ENCODE measurements at places on chromosomes 2 and 18.

DNA sequence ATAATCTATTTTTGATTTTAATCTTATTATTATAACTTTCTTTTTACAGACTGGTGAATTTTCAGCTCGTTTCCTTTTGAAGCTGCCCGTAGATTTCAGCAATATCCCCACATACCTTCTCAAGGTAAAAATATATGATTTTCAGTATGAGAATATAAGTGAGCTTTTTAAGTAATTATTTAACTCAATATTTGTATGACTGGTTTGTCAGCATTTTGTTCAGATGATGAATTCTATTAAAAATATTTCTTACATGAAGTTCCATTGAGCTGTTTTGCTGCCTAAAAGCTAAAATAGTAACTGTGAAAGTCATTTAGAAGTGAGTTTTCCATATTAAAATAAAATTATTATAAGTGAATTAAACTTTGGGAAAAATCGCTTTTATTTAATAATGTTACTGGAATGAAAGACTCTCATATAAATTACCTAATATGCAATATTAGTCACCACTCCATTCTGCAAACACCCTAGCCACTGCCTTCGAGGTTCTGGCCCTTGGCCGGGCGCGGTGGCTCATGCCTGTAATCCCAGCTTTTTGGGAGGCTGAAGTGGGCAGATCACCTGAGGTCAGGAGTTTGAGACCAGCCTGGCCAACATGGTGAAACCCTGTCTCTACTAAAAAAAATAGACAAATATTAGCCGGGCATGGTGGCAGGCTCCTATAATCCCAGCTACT is 155.3 kb downstream of the BABAM2 start:
- DNase-seq = no peak

DNA sequence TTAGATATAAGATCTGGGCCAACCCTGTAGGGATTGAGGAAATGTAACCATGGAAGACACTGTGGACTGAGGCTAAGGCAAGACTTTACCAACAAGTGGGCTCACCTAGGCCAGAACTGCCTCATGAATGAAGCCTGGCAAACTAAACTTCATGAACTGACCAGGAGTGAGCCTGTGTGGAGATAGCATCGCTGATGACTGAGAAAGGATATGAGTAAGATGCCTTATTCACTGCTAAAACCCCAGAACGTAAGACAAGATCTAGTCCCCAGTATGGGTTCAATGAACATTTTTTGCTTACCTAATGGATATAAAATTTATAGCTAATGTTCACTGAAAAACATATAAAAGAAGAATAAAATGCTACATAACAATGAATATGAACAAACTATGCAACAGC is 399.8 kb downstream of the SATB2 start:
- no peak for DNase-seq

GRCh38 chr2:190863946-190864345 is 16.7 kb upstream of the GLS start:
- peak; percentile 58 for DNase-seq

GRCh38 chr18:71673498-71673897 is 870.6 kb downstream of the CBLN2 start:
- DNase-seq = no peak

DNA sequence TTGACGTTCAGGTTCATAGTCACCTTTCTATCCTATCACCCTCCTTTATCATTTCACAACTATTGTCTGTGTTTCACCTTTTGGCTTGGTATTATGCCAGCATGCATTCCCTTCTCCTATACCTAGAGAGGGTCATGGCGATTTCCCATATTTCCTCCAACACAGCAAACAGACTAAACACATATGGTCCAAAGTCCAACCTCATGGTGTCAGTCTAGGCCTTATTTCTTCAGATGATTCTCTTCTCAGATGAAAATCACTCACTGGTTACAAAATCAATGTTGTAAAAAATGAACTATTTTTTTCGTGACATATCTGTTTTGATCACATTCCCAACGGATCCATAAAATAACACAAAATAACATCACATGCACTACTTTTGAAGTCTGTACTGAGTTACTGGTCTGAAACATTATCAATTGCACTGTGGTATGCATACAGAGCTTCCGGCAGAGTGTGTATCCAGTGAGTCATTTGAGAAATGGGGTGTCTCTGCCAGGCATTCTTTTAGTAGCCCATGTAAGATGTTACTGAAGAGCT is 204.8 kb upstream of the GALNT5 start:
- no peak for DNase-seq

- no peak for DNase-seq
Observed at GRCh38 chr2:96839875-96840850, 3.7 kb downstream of the ANKRD23 start.

DNA sequence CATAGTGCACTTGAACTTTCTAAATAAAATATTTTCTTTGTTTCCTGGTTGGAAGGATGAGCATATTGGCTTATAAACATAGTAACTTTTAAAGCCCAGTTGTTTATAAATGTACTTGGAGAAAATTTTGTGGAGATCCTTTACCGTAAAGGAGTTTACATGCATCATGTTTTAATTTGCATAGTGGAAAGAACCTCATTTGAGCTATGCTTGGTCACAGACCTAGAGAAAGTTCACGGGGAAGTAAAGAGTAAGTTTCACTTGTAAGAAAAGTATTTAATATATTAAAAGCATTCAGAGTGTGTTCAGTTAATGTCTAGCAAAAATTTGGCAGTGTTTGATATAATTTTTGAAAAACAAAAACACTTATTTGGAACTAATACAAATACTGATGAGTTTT is 45.3 kb downstream of the PIKFYVE start:
- no peak for DNase-seq

- no peak for DNase-seq
Observed at GRCh38 chr2:9030841-9031240, 27.4 kb upstream of the MBOAT2 start.

DNA sequence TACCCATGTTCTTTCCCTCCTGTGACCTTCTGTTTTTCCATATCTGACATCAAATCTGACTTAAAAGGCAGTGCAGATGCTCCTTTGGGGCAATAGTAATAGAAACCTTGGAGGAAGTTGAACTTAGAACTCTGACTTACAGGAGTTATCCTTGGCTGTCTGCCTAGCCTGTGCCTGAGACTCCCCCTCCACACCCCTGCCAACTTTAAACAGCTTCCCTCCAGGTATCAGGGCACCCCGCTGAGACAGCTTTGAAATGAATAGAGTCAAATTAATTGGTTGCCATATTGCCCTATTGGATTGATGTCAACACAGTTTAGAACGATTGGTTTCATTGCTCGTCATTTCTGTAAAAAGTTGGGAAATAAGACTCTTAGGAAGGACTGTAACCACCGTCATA is 322.0 kb downstream of the PRKCE start:
- no peak for DNase-seq
